ENCODE measurements at places on chromosomes 2 and 18. TPM values are rescaled to one million over a fixed set of nuclear protein-coding genes. Genes with fewer than 3 reads are reported as not detected.

SERPINB11 gene
- not detected for total RNA-seq

CCDC85A gene
- total RNA-seq, result 3.0 TPM

CFC1 gene
- total RNA-seq, result 12.4 TPM

LRRC30 gene
- not detected for total RNA-seq

CD8B gene
- 1.00 TPM for total RNA-seq

CAPG gene
- 108 TPM for total RNA-seq

ABCG8 gene
- 4.7 TPM for total RNA-seq

GYPC gene
- total RNA-seq, result 46.9 TPM

EIPR1 gene
- 60.9 TPM for total RNA-seq

SDC1 gene
- total RNA-seq, result 108 TPM

HMSD gene
- total RNA-seq, result 0.10 TPM

ST6GAL2 gene
- 14.4 TPM for total RNA-seq

CRYBA2 gene
- 0.90 TPM for total RNA-seq
